ENCODE measurements at places on chromosomes 12 and 14. TPM values are rescaled to one million over a fixed set of nuclear protein-coding genes. Genes with fewer than 3 reads are reported as not detected.

The B4GALNT3 gene
- total RNA-seq: 22.7 TPM

The TPPP2 gene
- 1.7 TPM for total RNA-seq

The ATG2B gene
- 14.5 TPM for total RNA-seq

DNA sequence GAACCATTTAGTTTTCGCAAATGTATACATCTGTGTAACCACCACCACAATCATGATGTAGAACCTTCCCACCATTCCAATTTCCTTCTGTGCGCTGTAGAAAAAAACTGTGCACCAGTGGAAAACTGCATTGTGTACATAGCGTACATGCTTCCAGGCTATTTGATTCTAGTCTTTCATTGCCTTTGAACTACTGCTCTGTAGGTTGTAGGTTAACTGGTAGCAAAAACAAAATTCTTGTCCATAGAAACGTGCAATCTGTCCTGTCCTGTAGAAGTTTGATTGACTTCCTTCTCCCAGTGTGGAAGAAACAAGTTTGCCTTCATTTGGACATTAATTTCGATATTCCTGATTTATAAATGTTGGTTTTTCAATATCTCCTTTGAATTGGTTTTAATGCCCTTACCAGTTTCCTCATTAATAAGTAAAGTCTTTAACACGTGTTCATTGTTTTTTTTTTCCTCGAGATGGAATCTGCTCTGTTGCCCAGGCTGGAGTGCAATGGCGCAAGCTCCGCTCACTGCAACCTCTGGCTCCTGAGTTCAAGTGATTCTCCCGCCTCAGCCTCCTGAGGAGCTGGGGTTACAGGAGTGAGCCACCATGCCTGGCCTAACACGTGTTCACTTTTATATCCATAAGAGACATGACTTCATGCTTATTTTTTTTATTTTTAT is 3.6 kb upstream of the ISM2 start:
- DNase-seq: no peak

GRCh38 chr12:64080319-64081007 is 141.6 kb downstream of the KICS2 start:
- DNase-seq: no peak

DNA sequence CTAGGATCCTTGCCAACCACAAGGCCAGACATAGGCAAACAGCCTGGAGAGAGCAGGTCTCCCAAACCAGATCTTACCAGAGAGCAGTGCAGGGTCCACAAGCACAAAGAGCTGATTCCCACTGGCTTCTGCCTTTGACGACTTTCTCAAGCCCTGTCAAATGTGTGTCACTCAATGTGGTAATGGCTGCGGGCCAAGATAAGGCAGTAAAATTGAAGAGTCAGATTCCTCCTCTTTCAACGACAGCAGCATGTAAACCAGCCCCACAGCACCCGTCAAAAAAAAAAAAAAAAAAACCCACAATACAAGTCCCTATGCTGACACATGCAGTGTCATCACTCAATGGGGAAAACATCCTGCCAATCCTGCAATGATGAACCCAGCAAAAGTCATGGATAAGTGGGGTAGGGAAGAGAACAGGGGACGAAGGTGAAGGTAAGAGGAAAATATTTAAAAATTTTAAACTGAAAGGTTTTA is at the start of gene STON2:
TSS of gene STON2 (minus strand) at position 123 of the 477 bp plus-strand sequence. CDS start 1,942 bp downstream, outside the sequence.
- peak; percentile 34 for DNase-seq

GRCh38 chr12:123602651-123603195 is 824 bp downstream of the DDX55 start:
- no peak for DNase-seq

DNA sequence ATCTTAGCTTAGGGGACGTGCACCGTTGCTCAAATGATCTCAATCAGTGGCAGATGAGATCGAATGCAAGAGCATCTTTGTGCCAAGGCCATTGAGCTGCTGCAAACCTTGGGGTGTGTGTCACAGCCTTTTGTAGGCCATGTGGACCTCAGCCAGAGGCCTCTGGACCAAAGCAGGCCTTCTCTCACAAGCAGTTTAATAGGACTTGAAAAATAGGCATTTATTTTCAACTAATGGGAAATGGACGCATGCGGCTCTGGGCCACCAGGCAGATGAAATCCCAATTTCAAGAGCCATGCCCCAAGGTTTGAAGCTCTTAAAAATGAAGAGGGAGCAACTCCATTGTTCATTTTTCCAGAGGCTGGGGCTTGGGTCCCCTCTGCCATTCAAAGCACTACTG is 87.3 kb downstream of the TTC7B start:
- DNase-seq: no peak

GRCh38 chr12:68686595-68687521 is at the start of gene NUP107:
Gene NUP107 (plus strand): TSS chr12:68686978. CDS start chr12:68687066, 88 bp downstream.
- DNase-seq: peak; percentile 100

GRCh38 chr12:50557421-50557820 is 52.6 kb downstream of the DIP2B start:
- DNase-seq: no peak

DNA sequence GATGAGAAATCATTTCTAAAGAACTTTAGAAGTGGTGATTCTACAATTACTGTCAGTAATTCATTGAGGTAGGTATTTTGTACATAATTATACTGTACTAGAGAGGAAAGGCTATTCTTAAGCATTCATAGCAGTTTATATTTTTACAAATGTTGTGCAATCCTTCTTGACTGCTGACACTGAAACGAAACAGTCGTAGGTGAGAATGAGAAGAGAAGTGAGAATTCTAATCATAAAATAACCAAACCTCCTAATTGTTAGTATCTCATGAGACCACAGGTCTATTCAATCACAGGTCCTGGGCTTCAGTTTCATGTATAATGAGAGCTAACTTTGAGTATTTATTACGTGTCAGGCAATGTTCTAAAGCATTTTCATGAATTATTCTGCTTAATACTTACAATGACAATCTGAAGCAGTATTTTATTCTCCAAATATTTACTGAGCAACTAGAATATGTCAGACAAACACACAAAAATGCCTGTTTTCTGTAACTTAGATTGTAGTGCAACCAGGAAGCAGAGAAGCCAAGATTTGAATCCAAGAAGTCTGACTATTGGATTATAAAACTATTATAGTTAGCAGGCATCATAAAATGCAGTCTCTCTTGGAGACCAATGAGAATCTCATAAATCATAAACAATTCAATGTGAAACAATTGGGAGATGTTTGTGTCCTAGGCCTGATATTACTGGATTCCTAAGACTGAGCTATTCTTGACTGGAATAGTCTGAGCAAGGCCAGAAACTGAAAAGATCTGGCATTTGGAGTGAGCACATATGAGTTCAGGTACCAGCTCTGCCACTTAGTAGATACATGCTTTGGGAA is 24.3 kb downstream of the RERG start:
- DNase-seq: no peak

- no peak for DNase-seq
Measured at GRCh38 chr12:27331291-27331926, 1.2 kb upstream of the BMAL2 start.
